ENCODE measurements at places on chromosomes 2 and 18. TPM values are rescaled to one million over a fixed set of nuclear protein-coding genes. Genes with fewer than 3 reads are reported as not detected.

DNA sequence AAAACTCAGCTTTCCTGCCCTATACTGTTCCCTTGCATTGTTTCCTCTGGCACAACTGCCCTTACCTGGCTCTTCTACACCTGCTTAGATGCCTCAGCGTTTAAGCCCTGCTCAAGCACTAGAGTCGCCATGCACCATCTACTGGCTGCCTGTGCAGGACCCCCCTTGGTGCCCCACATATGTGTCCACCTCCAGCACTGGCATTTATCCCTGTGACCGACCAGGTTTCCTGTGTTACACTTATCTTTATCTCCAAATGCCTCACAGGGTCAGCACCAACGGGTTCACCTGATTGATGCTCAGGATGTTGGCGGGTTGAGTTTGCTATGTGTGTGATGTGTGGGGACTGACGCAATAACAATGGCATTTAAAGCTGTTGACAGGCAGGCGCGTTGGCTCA, 177.5 kb downstream of the TMEM18 start:
- no peaks in the 10 kb centered on the region for H3K36me3 ChIP-seq
- no peak overlapping the region for H3K4me3 ChIP-seq
- no peaks in the 10 kb centered on the region for H3K4me1 ChIP-seq
- H3K27ac ChIP-seq: no peak overlapping the region
- no peaks in the 10 kb centered on the region for H3K27me3 ChIP-seq

DNA sequence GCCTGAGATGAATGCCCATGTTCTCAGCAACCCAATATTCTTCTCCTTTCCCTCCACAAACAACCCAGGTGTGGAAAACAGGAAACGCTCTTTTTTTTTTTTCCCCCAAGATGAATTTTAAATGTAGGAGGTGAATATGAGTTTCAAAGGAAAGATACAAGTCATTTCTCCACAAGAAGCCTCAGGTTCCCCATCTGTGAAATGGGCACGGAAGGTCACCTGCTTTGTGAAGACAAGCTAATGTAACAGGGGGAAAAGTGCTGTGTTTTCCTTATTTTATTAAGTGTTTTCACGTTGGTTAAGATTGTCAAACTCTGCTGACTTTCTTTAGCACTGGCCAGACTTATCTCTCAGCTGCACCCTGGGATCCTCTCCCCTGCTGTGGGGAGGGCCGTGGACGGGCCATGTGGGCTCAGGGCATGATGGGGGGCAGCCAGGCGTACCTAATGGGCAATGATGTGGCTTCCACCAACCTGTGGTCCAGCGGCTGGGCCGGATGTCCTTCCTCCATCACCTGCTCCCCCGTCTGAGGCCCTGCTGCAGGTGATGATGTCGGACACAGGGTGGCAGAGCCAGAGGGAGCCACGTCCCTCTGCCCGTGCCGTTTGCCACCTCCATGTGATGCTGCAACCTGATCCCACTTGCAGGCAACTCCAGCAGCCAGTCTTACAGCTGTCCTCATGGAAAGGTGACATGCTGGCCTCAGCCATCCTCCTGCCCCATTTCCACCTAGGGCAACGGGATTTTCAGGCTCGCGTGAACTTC, 130.0 kb upstream of the PXDN start:
- peaks cover 11% of the 10 kb centered on the region for H3K27me3 ChIP-seq
- no peaks in the 10 kb centered on the region for H3K36me3 ChIP-seq
- no peak overlapping the region for H3K27ac ChIP-seq
- no peaks in the 10 kb centered on the region for H3K4me1 ChIP-seq
- no peak overlapping the region for H3K4me3 ChIP-seq

GRCh38 chr18:74512321-74513053, 16.3 kb downstream of the CNDP2 start:
- H3K27me3 ChIP-seq: no peaks in the 10 kb centered on the region
- H3K4me1 ChIP-seq: no peaks in the 10 kb centered on the region
- H3K36me3 ChIP-seq: peaks cover 49% of the 10 kb centered on the region
- H3K4me3 ChIP-seq: no peak overlapping the region

DNA sequence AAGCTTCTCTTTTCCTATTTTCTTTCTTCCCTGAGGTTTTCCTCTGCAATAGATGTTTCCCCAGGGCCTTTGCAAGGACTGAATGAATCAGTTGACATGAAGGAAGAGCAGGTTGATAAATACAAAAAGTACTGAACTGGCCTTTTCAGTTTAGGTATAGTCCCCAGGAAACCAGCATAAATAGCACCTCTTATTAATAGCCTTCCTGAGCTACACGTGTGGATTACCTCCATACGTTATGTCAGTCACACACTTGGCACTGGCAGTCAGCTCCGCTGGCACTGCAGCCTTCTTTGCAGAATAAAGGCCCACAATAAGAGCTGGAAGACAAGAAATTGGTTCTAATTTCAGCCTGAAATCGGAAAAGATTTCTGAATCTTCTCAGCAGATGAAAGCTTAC, 60.7 kb downstream of the KCTD18 start:
- H3K27me3 ChIP-seq: no peaks in the 10 kb centered on the region
- no peak overlapping the region for H3K27ac ChIP-seq
- H3K36me3 ChIP-seq: peaks cover 6% of the 10 kb centered on the region
- no peak for DNase-seq
- H3K4me1 ChIP-seq: peaks cover 32% of the 10 kb centered on the region
- H3K4me3 ChIP-seq: no peak overlapping the region

DNA sequence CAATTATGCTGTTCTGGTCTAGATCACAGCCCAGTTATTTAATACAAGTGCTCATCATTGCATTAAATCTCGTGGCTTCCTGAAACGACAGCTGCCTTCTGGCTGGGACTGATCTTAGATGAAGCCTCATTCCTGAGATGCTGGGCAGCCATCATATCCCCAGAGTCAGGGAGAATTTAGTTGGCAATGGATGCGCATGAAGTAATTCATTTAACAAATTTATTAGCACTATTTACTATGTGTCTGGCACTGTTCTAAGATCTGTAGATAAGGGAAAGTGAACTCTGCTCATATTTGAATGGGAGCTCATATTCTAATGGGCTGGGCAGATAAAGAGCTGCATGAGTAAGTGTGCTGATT, 244.7 kb downstream of the KCNS3 start:
- no peak overlapping the region for H3K27ac ChIP-seq
- H3K4me1 ChIP-seq: no peaks in the 10 kb centered on the region

- H3K36me3 ChIP-seq: no peaks in the 10 kb centered on the region
- no peaks in the 10 kb centered on the region for H3K4me1 ChIP-seq
- no peak overlapping the region for H3K27ac ChIP-seq
- H3K27me3 ChIP-seq: no peaks in the 10 kb centered on the region
- H3K4me3 ChIP-seq: no peak overlapping the region
These were observed 491.6 kb downstream of the RIT2 start for GRCh38 chr18:42623935-42624334.

GRCh38 chr2:70240599-70240998, 7.8 kb downstream of the TIA1 start:
- DNase-seq: no peak
- no peaks in the 10 kb centered on the region for H3K27me3 ChIP-seq
- H3K27ac ChIP-seq: no peak overlapping the region
- H3K4me3 ChIP-seq: no peak overlapping the region

DNA sequence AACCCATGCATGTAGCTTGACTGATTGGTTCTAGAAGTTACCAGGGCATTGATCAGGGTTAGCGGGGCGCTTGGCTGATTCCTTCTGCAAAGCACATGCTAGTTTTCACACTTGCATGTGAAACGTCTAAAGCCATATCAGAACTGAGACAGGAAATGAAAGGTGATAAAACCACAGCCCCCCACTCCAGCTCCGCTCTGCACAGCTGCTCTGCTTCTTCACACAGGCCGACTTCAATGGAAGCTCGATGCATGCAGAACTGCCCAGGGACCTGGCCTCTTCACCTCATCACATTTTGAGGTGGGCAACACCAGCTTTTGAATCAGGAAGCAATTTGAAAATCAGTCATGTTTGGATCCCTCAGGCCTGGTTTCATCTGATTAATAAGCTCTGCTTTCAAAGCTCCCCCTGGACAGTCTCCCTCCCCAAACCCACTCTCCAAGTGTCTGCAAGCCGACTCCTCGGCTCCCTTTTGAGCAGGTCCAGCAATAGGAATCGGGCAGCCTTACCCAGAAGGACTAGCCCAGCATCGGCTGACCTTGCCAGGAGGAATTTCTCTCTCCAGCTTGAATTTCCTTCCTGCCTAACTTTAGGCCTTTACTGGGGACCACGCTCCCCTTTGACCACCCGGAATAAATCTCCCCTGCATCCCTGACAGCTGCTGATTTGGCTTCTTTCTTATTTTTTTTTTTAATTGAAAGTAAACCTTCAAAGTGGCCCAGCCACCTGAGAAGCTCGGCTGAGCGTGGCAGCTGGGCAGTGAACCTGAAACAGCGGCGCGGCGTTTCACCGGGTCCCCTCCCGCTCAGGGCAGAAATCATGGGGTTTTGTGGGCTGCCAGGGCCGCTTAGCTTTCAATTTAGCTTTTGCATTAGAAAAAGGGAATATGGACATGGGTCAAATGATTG, 31.7 kb downstream of the HRH4 start:
- peaks cover 21% of the 10 kb centered on the region for H3K27me3 ChIP-seq
- peaks cover 13% of the 10 kb centered on the region for H3K4me1 ChIP-seq
- H3K36me3 ChIP-seq: no peaks in the 10 kb centered on the region

- H3K4me3 ChIP-seq: no peak overlapping the region
- no peak overlapping the region for H3K27ac ChIP-seq
- no peaks in the 10 kb centered on the region for H3K36me3 ChIP-seq
- no peaks in the 10 kb centered on the region for H3K4me1 ChIP-seq
These were observed 14.6 kb downstream of the LDLRAD4 start for GRCh38 chr18:13232971-13233786.

DNA sequence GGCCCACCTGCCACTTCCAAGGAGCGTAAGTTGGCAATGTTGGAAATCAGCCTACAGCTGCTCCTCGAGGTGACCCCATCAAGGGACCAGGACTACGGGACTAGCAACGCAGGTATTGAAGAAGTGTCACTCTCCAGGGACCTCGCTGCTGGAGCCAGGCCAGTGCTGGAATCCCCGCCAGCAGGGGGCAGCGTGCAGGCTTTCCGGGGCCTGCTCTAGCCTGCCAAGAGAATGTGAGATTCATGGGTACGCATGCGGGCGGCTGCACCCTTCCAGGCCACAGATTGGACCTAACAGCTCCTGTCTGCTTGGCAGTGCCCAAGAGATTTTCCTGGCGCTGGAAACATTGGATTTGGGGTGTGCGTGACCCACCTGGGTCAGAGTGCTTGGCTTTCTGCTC, 182.8 kb upstream of the RAB12 start:
- H3K36me3 ChIP-seq: no peaks in the 10 kb centered on the region
- DNase-seq: peak; percentile 11
- H3K4me1 ChIP-seq: no peaks in the 10 kb centered on the region
- H3K27ac ChIP-seq: no peak overlapping the region

GRCh38 chr2:115624332-115624731, 1181.9 kb downstream of the DPP10 start:
- no peaks in the 10 kb centered on the region for H3K36me3 ChIP-seq
- no peak overlapping the region for H3K27ac ChIP-seq
- no peaks in the 10 kb centered on the region for H3K27me3 ChIP-seq

- no peaks in the 10 kb centered on the region for H3K36me3 ChIP-seq
- H3K27me3 ChIP-seq: peaks cover 72% of the 10 kb centered on the region
- H3K27ac ChIP-seq: no peak overlapping the region
- H3K4me1 ChIP-seq: peaks cover 23% of the 10 kb centered on the region
These were observed 3.2 kb downstream of the EMX1 start for GRCh38 chr2:72920318-72921087.

DNA sequence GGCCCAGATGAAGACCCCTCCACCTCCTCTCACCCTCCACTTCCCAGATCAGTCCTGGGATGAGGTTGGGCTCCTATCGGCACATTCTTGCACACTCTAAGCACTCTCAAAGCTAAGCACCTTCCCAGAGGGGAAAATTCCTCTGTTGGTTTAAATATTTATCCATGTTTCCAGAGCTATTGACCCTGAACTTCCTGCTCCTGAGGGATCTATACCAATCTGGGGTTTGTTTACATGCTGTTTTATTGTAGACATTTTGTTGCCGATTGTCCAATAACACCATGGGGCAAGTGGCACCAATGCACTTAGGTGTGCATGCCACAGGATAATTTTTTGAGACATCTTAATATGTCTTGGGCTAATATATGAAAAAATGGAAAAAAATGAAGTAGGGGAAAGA, 476.2 kb downstream of the SLC4A3 start:
- H3K4me1 ChIP-seq: no peaks in the 10 kb centered on the region
- no peaks in the 10 kb centered on the region for H3K27me3 ChIP-seq
- DNase-seq: no peak
- no peak overlapping the region for H3K27ac ChIP-seq
- no peak overlapping the region for H3K4me3 ChIP-seq

DNA sequence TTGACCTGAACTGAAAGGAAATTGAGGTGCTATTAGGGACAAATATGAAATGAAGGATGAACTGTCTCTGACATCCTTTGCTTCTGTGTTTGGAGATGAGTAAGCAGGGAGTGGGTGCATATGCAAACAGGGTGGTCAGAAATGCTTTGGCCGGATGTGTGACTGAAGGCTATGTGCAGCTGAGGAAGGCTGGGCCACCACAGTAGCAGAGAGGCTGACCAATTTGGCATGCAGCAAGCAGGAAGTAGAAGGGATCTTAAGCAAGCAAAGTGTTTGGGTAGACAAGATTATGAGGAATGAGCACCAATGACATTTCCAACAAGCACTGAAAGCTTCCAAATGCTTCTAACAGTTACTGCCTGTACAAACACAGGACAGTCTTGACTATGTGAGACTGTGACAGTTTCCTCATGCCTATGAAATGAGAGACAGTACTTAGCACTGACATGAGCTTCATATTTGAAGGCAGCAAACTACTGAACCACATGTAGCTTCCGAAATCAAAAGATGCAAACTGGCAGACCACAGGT, 3.3 kb upstream of the ACTR3 start:
- H3K4me1 ChIP-seq: peaks cover 43% of the 10 kb centered on the region
- H3K27ac ChIP-seq: peak overlapping the region; percentile 90
- peak overlapping the region; percentile 48 for H3K4me3 ChIP-seq
- H3K36me3 ChIP-seq: peaks cover 30% of the 10 kb centered on the region

- no peak overlapping the region for H3K27ac ChIP-seq
- no peaks in the 10 kb centered on the region for H3K4me1 ChIP-seq
- no peaks in the 10 kb centered on the region for H3K36me3 ChIP-seq
These were observed 416.1 kb downstream of the RNF144A start for GRCh38 chr2:7333189-7333765.

DNA sequence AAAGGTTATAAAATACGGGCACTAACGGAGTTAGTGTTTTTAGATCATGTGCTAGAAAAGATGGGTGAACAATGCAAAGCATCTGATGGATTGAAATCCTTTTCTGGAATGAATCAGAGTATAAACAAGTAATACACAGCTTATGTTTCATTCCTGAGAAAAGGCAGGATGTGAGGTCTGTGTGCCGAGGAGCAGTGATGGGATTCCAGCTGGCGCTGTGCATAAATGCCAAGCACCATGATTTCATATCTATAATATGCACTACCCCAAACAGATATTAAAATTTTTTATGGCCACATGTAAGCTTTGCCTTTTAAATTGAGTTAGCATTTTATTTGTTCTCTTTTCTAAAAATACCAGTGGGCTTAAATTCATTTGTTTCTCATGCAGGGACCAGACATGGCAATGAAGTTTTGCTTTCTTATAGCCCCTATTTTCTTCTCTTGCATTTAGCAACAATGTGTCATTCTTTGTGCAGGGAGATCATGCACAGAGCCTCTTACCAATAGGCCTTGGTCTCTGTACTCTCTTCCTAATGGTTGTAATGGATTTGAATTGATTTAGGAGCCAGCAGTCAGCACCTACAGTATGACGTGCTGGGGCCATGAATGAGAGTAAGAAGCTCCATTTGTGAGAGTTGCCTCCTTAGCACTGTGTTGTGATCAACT, 323.9 kb downstream of the SLC8A1 start:
- H3K36me3 ChIP-seq: no peaks in the 10 kb centered on the region
- DNase-seq: no peak
- no peaks in the 10 kb centered on the region for H3K4me1 ChIP-seq
- H3K4me3 ChIP-seq: no peak overlapping the region

GRCh38 chr18:22975508-22975907, 42.4 kb downstream of the RBBP8 start:
- H3K36me3 ChIP-seq: peaks cover 25% of the 10 kb centered on the region
- peaks cover 24% of the 10 kb centered on the region for H3K4me1 ChIP-seq
- DNase-seq: no peak
- H3K27ac ChIP-seq: no peak overlapping the region
- H3K27me3 ChIP-seq: no peaks in the 10 kb centered on the region

Gene CDCA7
- total RNA-seq: 59.9 TPM

Gene KCNG3
- not detected for total RNA-seq
